ENCODE measurements at places on chromosomes 11 and 22.

DNA sequence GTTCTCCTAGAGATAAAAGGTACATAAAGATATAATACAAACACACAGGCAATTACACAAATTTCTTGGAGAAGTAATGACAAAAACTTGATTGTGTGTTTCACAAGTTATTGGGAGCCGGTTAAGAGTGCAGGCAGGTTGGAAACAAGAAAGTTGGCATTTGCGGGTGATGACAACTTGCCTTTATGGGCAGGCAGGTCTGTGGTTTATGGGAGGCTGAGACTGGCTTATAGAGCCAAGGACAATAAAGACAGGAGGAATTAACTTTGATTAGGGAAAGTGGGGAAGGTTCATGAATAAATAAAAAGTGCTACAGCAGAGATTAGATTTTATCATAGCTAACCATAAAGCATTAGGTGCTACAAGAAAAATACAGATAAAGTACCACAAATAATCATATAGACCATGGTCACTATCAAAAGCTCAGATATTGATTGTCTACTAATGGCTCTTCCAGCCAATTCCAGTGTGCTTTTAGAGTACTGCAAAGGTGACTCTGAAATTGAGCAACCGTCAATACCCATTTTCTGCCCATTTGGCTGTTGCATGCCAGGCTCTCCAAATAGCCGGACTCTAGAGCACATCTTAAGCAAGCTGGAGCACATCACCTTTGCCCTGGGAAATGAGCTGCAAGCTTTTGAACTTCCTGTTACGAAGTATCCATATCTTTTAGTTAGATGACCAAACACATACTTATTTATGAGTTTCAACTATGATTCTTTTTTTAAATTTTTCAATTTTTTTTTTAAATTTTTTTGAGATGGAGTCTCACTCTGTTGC, 33.9 kb upstream of the GAB2 start:
- DNase-seq, result no peak

GRCh38 chr22:48908547-48908946, 919.1 kb downstream of the BRD1 start:
- DNase-seq, result no peak

DNA sequence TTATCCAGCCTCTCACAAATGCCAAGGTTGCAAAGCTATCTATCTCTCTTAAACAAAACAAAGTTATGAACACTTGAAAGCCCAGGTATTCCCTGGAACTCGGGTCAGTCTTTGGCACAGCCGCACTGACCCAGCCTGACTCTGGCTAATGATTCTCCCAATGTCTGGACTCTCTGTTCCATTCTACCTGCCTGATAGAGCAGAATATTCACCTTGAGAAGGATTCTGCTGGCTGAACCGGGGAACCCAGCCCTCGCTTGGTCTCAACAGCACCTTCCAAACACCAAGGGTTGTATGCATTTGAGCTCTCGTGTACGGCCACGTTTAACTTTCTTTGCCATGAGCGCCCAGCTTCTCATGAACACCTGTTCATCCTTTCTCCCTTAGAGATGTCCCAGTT, 116.8 kb downstream of the ZBTB16 start:
- DNase-seq, result no peak

DNA sequence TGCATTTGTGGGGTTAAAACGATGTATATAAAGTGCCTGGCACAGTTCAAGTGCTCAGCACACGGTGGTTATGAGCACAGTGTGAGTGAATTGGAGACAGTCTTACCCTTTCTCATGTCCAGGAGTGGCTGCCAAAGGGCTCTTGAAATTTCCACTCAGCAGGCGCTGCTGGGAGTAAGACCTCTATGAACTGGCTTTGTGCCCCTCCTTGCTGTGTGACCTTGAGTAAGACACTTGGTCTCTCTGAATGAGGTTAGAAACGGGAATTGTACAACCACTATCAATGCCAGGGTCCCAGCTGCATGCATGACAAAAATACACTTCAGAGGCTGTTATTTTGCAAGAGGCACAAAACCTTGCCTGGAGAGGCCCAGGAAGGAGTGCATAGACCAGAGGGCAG, 86.6 kb downstream of the TSPAN18 start:
- no peak for DNase-seq
